ENCODE measurements at places on chromosomes 4 and X.

GRCh38 chrX:104047171-104047570 lies 7.4 kb downstream of the H2BW2 start:
- no peak for DNase-seq

DNA sequence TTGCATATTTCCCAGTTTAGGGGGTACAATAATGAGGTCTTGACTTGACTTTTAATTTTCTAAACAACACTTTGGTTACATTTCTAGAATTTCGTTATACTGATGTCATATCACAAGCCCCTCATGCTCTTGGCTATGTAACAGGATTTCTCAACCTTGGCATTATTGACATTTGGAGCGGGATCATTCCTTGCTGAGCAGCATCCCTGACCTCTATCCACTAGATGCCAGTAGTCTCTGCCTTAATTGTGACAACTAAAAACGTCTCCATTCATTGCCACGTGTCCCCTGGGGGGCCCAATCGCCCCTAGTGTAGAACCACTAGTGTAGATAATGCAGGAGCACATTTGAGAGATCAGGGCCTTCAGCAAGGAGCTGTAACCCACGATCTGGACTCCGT lies 234.2 kb upstream of the MID1 start:
- DNase-seq, result no peak

DNA sequence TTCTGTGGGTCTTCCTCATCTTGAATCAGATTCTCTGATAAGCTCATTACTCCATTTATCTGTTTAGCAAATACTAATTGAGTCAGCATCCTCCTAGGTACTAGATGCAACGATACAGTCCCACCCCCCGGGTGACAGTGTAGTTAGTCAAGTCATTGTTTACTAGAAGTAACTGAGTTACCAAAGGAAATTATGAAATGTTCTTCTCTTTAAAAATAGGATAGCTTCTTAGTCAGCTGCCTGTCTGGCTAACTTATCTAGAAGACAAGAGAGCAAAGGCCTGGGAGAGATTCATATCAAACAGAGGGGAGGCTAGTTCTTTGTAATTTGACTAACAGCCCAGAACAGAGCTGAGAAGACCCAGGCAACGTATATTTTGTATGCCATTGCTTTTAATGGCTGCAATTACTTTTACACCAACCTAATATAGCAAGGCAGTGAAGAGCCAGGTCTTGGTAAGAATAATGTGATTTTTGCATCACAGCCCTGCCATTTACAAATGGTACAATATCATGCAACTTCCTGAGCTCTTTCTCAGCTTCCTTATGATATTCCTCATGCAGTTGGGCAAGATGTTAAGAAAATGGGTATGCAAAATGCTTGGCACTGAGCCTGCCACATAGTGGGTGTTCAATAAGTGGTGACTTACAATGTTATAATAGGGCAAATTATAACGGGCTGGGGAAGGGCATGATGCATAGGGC lies 149.9 kb downstream of the CHIC2 start:
- DNase-seq, result no peak

DNA sequence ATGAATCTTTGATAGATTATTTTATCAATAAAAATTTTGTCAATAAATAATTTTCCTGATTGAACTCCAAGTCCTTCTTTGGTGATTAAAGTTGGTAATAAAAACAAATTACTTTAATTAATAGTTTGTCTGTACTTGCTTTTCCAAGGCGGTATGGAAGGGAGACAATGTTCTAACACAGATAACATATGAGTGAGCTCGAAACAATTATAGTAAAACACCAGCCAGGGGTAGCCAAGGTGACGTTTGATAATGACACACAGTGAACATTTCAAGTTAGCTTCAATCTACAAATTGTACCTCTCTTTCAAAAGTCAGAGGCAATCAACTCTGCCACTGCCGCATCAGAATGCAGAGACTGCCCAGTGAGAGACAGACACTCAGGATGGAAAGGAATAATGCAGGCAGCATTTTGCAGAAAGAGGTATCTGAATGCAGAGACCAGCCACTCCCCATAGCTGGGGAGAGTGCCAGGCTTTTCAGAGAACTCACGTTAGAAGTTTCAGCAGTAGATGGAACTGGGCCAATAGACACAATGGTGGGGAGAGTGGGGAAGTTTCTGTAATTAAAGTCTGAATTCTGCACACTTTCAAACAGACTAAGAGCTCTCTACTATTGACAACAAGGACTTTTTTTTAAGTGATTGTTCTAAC lies 18.1 kb upstream of the ATOH1 start:
- no peak for DNase-seq

GRCh38 chr4:25889589-25890503 lies 24.2 kb upstream of the SMIM20 start:
- no peak for DNase-seq

DNA sequence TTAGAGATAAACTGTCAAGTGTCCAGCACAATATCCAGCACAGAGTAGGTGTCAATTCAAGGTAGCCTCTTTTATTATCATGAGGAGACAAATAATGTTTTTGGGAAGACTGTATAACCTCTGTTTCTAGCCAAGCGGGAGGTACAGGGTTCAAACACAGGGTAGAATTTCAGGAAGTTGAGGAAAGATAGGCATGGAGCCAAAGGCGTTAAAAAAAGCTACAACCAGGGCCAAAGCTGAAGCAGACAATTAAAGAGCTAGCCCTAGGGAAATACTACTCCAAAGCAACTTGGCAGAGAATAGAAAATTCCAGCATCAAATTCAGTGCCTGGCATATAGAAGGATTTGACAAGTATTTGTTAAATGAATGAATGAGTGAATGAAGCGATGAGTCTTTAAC lies 40.0 kb upstream of the CASK start:
- no peak for DNase-seq

- no peak for DNase-seq
Observed at GRCh38 chrX:8179656-8180055, 8.6 kb upstream of the VCX2 start.

- DNase-seq, result no peak
Observed at GRCh38 chr4:146134761-146135445, 40.6 kb upstream of the LSM6 start.

GRCh38 chr4:86511590-86511989 lies 82.5 kb upstream of the PTPN13 start:
- no peak for DNase-seq

DNA sequence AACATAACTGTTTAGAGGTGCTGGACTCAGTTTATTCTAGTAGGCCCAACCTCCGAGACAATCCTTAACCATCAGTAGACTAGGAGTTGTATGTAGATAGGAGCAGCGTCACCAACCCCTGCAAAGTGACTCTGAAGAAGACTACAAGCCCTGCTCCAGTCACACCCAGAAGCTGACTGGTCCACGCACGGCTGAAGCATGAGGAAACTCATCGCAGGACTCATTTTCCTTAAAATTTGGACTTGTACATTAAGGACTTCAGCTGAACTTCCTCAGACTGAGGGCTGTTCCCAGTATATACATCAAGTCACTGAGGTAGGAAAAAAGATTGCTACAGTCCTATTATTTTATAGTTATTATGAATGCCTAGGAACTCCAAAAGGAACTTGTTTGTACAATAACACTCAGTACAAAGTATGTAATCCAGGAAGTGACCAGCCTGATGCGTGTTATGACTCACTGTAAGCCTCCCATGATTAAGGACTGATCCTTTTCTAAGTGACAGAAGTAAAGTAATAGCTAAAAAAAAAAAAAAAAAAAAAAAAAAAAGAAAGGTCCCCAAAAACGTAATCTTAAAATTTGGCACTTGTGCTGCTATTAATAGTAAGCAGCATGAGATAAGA lies 41.6 kb upstream of the UGT2B7 start:
- DNase-seq, result no peak

GRCh38 chr4:140515423-140515822 lies 8.5 kb upstream of the ELMOD2 start:
- DNase-seq, result no peak

- DNase-seq, result no peak
Observed at GRCh38 chrX:134963041-134963440, 27.8 kb upstream of the SMIM10 start.

DNA sequence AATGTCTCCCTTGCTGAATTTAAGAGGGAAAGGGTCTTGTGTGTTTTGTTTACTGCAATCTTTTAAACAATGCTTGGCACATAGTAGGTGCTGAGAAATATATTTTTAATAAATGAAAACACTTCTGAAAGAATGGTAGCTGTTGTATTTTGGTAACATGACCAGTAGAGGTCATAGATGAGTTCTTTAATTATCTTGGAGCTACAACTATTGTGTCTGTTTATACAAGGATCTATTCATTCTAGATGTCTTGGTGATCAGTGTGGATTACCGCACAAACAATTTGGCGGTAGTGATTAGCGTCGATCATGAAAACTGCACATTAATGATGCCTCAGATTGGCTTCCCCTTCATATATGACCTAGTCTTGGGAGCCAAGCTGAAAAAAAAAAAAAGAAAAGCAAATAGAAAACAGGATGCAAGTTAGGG lies 21.4 kb upstream of the SCRG1 start:
- DNase-seq, result no peak

DNA sequence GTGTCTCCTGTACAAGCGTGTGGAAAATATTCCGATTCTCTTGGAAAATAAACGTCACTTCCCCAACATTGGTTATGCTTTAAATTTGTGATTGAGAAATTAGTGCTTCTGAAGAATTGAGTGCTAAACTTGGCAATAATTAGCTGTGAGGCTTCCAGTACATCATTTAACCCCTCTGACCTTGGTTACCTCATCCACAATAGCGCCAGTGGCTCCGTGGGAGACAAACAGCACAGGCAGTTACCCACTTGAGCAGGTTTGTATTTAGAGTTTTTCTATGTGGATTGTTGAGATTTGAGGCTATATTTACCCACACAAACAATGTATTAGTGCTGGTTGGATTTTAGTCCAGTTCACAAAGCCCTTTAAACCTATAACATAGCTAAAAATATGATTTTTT lies 476.5 kb downstream of the NKX6-1 start:
- no peak for DNase-seq

- no peak for DNase-seq
Observed at GRCh38 chr4:108058685-108059440, 69.2 kb downstream of the HADH start.

DNA sequence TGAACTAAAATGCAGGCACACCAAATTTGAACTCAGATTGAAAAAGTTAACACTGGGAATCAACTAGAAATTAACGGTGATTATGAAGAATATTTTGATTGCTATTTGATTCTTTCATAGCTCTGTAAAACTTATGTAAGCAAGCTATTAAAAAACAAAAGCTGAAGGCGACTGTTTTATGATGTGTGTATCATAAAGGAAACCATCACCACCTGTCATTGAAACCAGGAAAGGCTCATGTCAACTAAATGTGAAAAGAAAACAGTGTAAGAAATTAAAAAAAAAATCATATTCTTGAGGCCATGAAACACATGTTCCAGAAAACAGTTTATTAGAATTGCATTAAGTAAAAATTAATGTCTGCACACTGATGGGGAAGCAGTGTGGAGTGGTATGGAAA lies 24.2 kb downstream of the CPE start:
- no peak for DNase-seq

GRCh38 chr4:12414181-12414812 lies 985.6 kb upstream of the HS3ST1 start:
- DNase-seq, result no peak

DNA sequence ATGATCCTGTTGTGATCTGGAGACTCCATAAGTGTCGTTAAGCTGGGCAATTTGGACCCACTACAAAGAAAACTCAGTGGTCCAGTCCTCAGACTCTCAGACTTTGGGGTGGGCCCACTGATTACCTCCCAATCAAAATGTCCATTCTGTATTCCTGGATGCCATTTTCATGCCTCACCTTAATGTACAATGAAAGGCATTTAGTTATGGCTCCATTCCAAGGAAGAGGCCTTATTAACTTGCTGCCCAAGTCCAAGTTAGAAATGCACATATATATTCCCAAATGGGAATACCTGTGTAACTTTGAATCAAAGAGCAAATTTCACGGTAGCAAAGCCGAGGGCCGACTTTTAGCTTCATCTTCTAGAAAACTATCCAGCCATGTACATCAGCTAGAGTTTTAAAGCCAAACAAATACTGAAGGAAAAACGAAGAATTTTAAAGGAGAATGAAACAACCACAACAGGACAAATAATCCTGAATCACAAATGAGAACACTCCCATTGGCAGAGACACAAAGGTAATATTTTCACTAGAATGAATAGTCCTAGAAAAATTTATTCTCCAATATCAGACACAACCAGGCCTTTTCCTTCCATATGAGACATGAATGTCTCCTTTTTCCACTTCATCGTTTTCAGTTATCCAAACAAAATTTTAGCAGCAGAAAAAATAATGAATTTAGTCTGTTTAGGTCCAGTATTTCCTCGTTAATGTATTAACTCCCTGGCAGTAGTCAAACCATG lies 63.7 kb upstream of the HHIP start:
- DNase-seq, result no peak

DNA sequence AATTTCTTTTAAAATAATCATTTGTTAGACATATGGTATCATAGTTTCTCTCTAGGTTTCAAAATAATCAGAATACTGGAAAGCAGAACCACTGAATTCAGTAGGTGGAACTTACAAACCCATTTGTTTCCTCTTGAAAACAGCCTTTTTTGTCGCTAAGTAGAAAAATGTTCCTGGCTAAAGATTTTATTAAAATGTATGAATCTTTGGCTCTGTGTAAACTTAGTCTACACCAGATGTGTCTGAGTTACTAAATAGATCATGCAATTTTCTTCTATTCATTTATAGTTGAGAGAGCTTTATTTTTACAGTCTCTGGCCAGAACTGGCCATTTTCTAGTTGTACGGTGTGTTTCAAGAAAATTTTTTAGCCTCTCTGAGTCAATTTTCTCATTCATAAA lies 1.0 kb downstream of the CYSLTR1 start:
- DNase-seq, result no peak

DNA sequence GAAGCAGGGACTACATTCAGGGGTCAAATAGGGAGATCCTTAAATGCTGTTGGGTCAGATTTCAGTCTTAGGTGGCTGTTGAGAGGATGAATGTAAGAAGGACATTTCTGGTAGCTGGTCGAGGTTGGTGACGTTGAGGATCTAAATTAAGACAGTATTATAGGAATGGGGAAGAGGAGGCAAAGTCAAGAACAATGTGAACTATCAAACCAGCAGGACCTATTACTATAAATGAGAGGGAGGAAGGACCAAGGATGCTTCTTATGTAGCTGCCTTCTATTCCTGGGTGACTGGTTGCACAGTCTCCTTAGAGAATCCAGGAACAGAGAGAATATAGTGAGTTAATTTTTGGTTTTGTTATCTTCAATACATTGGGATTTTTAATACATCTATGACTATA lies 118.5 kb upstream of the BMPR1B start:
- no peak for DNase-seq

GRCh38 chr4:83109480-83110222 lies 4.9 kb downstream of the PLAC8 start:
- no peak for DNase-seq
